ENCODE measurements at places on chromosomes 11 and 22.

GRCh38 chr11:44774108-44774507, 47.3 kb downstream of the TSPAN18 start:
- DNase-seq: no peak

GRCh38 chr22:31683181-31684105, 21.4 kb upstream of the PISD start:
- DNase-seq: no peak

DNA sequence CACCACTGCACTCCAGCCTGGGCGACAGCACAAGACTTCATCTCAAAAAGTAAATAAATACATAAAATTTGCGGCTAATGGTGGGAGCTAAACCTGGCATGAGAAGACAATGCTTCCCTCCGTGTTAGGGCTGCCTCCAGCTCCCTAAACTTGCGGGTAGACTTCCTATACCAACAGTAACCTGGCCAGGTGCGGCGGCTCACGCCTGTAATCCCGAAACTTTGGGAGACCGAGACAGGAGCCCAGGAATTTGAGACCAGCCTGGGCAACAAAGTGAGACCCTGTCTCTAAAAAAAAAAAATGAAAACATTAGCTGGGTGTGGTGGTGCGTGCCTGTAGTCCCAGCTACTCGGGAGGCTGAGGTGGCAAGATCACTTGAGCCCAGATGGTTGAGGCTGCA, 25.3 kb downstream of the SLC25A18 start:
- no peak for DNase-seq

- no peak for DNase-seq
These were observed 46.7 kb downstream of the ABTB2 start for GRCh38 chr11:34311126-34311525.

DNA sequence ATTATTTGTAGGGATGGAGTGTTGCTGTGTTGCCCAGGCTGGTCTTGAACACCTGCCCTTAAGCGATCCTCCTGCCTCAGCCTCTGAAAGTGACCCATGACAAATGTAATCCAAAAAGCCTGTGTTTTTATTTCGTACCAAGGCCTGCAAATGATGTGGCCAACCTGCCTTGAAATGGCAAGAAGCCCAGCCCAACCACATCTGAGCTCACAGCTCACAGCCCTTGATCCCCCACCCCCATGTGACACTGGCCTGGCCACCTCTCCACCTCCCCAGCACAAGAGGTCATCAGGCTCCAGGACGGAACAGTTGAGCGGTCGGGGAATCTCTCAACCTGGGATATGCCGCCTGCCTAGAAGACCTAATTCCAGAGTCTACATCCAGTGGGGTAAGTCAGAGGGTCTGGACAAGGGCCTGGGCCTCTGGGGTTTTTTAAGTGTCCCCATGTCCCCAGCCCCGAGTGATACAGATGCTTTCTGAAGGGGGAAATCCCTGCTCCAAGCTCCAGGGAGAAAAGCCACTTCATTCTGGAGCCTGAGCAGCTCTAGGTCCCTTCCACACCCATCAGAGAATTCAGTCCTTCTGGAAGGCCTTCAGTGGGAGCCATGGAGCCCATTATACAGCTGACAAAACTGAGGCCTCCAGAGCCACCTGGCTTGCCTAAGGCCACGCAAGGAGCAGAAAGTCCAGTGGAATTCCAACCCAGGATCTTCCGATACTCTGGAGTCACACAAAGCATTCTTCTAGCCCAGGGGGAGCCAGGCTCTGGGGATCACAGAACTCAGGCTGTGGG, 70.7 kb downstream of the MN1 start:
- DNase-seq: no peak

DNA sequence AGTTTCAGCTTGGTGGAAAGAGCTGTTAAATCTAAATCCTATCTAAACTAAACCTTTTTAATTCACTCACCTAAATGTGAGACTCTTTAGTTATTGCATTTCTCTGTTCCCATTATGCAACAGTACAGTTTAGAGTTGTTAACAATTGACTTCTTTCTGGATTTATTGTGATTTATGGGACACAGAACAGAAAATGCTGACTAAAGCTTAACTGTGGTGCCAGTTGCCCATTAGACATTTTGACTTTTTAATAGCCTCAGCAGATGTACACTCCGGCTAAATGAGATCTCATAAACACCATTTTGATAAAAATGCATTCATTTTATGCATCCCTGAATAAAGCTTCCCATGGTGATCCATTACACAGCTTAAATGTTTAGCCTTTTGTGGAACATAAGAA, 356.6 kb downstream of the CASP12 start:
- DNase-seq: no peak

GRCh38 chr11:84922836-84923235, 704.3 kb downstream of the DLG2 start:
- no peak for DNase-seq

DNA sequence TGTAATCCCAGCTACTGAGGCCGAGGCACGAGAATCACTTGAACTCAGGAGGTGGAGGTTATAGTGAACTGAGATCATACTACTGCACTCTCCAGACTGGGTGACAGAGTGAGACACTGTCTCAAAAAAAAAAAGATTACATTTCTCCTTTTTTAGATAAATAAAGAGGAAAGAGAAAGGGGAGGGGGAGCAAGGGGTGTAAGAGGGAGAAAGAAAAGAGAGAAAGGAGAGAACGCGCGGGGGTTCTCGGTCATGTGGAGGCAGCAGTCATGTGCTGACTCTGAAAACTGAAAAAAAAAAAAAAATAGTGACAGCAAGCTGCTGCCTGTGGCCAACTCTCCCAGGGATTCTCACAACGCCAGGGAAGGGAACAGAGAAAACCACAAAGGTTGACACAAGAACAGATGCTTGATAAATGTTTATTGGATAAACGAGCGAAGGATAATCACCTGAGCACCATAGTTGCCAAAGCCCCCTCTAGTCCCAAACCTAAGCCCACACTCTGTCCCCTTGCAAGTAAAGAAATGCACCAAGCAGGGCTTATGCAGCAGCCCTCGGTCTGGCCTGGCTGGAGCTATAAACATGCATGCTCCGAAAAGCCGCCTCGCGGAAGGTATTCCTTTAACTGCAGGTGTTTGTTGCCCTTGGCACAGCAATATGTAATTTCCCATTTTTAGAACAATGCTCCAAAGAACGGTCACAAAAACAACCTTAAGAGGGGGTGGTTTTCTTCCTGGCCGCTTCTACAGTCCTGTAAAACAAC, 14.5 kb downstream of the SCGB1A1 start:
- DNase-seq: no peak

DNA sequence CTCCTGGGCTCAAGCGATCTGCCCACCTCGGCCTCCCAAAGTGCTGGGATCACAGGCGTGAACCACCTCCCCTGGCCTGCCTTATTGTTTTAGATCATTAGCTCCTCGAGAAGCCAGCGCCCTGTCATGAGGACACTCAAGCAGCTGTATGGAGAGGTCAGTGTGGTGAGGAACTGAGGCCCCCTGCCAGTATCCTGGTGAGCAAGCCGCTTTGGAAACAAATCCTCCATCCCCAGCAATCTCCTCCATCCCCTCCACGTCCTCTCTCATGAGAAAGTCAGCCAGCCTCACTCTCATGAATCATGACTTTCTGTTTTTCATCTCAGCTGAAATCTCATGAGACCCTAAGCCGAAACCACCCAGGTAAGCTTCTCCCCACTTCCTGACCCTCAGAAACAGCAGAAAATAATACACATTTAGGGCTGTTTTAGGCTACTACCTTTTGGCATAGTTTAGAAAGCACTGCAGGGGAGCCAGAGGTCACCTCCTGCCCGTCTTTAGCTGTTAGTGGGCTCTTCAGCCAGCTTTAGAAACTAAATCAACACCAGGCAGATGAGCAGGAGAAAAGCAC, 56.0 kb downstream of the CTTN start:
- DNase-seq: no peak

All from stimulated activated CD8-positive, alpha-beta memory T cell treated with anti-CD3 and anti-CD28 coated beads, Interleukin-7, amount 100 ng/mL, for 1 hour (primary cell).